A549 treated with AZD2906 at 1 μM for 4 hours (cell line): ENCODE measurements at places on chromosomes 6 and 20. TPM values are rescaled to one million over a fixed set of nuclear protein-coding genes. Genes with fewer than 3 reads are reported as not detected.

SMLR1 gene
- 0.02 to 0.03 TPM in 2 of 5 replicates, not detected in the others for total RNA-seq

RPL10A gene
- 1,414 to 1,553 TPM (median 1,532 TPM) in 5 replicates for total RNA-seq

OTOR gene
- total RNA-seq, result not detected in 5 replicates

GTSF1L gene
- not detected in 5 replicates for total RNA-seq

PRSS35 gene
- total RNA-seq, result 0.06 to 0.14 TPM (median 0.06 TPM) in 5 replicates

MEP1A gene
- total RNA-seq, result not detected in 5 replicates
